T-cell (primary cell): ENCODE measurements at places on chromosomes 1 and 21.

DNA sequence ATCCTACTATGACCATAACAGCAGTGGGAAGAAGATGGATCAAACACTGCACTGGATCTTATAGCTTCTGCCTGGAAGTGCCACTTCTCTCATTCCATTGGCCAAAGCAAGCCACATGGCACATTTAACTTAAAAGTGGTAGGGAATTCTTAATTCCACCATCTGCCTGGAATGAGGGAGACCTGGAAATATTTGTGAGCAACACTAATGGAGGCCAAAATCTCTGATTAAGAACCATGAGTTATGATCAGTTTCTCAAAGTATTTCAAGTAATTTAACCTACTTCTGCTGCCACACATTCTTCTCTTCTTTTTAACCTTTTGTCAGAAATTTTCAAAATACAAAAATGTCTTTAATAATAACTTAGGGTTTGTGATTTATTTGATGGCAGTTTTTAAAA lies 154.0 kb upstream of the C1orf87 start:
- no peak for DNase-seq

GRCh38 chr1:225418598-225418997 lies 9.2 kb downstream of the LBR start:
- DNase-seq, result no peak

GRCh38 chr1:167489571-167490340 lies 28.6 kb downstream of the CD247 start:
- peak; percentile 82 for DNase-seq

GRCh38 chr21:45335761-45336534 lies 48.3 kb upstream of the POFUT2 start:
- no peak for DNase-seq
